ENCODE measurements at places on chromosomes 2 and 18.

GRCh38 chr18:24189007-24189528 lies 50.2 kb downstream of the CABYR start:
- DNase-seq = no peak

- no peak for DNase-seq
These were observed 23.3 kb downstream of the PELI1 start for GRCh38 chr2:64120928-64121327.

GRCh38 chr2:149715005-149715592 lies 127.5 kb upstream of the MMADHC start:
- DNase-seq = no peak

GRCh38 chr2:235836491-235836911 lies 331.7 kb downstream of the GBX2 start:
- DNase-seq = no peak

GRCh38 chr2:200242570-200242969 lies 63.9 kb upstream of the SPATS2L start:
- no peak for DNase-seq

GRCh38 chr2:178205853-178206521 lies 11.7 kb downstream of the OSBPL6 start:
- DNase-seq = no peak

GRCh38 chr2:205679410-205680009 lies 2.8 kb upstream of the NRP2 start:
- DNase-seq = no peak

GRCh38 chr2:96916646-96917543 lies 47.0 kb upstream of the SEMA4C start:
- DNase-seq = no peak

DNA sequence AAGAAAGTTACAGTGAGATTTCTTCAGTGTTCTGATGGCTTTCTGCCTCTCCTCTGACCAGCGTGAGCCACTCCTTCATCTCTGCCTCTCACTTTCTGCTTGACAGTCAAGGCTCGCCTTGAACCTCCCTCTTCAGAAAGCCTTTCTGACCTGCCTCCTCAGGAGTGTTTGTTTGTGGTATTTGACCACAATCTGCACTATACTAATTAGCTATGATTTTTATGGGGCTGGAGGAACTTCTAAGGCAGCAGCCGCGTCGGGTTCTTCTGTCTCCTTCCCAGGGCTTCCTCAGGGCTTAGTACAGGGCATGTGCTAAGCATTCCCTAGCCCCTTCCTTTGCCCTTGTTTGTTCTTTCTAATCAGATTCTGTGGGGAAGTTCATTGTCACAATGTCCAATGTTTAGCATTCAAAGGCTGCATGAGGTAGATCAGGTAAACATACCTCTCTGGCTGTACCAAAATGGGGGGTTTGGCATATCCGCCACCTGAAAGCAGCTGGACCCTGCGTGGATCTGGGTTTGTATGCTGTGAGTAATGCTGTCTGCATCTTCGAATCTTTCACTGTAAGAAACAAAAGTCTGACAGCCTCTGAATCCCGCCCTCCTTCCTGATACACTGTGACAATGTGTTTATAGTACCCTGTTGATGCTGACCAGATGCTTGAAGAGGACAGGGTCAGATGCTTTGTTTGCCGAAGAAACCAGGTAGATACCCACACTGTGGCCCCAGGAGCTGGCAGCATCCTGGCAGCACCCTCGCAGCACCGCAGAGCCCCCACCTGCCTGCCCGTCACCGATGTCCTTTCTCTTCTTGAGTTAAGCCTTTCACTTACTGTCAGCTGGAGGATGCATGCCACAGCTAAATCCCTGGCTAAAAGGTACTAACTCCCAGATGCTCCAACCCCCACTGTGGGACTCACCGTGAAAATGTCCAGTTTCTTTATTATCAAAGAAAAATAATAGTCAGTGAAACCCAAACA lies 260.8 kb upstream of the HDAC4 start:
- no peak for DNase-seq

DNA sequence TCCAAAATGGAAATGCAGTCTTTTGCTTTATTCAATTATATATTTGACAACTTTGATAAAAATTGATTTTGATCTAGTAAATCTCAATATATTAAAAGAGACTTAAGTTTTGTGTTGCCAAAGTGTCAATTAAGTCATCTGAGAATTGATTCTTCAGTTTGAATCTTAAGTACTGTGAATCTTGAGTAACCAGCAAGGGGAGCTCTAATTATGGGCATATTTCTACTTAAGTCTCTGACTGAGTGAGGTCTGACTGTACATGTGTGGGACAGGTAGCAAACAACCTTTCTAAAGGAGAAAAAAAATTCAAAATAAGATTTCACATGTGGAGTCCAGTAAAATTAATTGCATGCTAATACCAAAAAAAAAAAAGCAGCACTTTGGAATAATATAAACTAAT lies 503.7 kb upstream of the SLC8A1 start:
- DNase-seq = peak; percentile 2

DNA sequence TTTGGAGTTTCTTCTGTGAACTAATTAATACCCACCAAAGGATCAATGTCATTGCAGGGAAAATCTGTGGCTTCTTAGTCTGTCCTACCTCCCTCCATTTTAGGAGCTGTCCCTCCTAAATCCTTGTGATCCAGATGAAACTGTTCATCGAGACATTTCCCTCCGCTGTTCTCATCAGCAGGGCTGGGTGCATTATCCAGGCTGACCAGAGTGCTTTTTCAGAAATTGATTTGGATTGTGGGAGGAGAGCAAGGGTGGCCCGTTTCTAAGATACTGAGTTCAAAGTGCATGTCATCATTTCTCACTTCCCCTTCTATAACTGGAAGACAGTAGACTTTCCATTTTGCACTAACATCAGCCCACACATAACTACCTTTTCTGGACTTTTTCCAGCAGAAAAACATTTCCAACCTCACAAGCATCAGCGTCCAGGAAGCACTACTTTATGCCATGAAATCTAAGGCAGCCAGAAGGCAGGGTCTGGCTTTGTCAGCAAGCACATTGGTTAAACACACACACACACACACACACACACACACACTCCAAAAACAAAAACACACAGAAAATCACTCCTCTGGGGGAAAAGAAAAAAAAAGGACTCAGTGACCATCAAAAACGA lies 94.1 kb downstream of the ANKRD44 start:
- no peak for DNase-seq

DNA sequence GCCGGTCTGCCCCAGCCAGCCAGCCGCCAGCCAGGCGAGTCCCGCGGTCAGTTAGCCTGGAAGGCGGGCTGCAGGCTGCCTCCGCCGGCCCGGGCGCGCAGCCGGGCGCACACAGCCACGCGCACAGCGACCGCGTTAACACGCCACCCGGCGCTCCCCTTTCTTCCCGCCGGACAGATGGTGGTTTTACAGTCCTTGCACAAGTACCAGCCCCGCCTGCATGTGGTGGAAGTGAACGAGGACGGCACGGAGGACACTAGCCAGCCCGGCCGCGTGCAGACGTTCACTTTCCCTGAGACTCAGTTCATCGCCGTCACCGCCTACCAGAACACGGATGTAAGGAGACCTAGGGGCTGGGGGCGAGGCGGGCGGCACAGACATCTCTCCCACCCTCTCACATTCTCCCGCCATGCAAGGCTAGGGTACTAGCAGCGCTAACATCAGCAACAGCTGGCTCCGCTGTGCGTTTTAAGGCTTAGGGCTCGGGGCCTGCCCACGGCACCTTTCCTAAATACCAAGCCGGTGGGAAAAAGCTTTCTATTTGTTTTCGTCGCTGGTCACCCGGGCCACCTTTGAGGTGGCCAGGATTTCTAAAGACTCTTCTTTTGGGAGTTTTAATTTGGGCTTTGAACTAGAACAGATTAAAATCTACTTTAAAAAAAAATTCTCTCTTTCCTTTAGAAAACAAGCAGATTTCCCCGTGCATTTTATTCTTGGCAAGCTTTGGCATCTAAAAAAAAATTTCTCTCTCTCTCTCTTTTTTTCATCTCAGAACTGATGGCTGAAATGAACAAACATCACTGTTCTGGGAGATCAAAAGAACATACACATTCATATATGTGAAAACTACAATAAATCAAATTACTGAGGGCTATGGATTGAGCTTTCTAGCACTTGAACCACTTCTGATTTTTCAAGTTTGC lies 2.9 kb downstream of the TBR1 start:
- no peak for DNase-seq

Measured in CMK (cell line).